Sigmoid colon (tissue), 7 donors: ENCODE measurements at places on chromosomes 4 and X. TPM values are rescaled to one million over a fixed set of nuclear protein-coding genes. Genes with fewer than 3 reads are reported as not detected.

ZNF711 gene
- polyA plus RNA-seq = 0.46 TPM

GRCh38 chrX:108298165-108298602 is 140.0 kb downstream of the COL4A6 start:
- peak overlapping the region; percentile 74 for H3K27ac ChIP-seq
- no peak overlapping the region for H3K4me3 ChIP-seq
- DNase-seq = no peak
- H3K36me3 ChIP-seq = no peaks in the 10 kb centered on the region
- no peaks in the 10 kb centered on the region for H3K27me3 ChIP-seq

- H3K27ac ChIP-seq = no peak overlapping the region
- H3K4me1 ChIP-seq = no peaks in the 10 kb centered on the region
- no peak overlapping the region for H3K4me3 ChIP-seq
- H3K36me3 ChIP-seq = no peaks in the 10 kb centered on the region
- no peak for DNase-seq
Observed at GRCh38 chrX:40908026-40908425, 172.7 kb upstream of the MED14 start.

GRCh38 chr4:139367421-139368090 is 65.3 kb upstream of the NDUFC1 start:
- H3K36me3 ChIP-seq = peaks cover 2% of the 10 kb centered on the region
- no peak overlapping the region for H3K27ac ChIP-seq
- H3K27me3 ChIP-seq = no peaks in the 10 kb centered on the region
- peaks cover 15% of the 10 kb centered on the region for H3K4me1 ChIP-seq
- H3K4me3 ChIP-seq = no peak overlapping the region

DNA sequence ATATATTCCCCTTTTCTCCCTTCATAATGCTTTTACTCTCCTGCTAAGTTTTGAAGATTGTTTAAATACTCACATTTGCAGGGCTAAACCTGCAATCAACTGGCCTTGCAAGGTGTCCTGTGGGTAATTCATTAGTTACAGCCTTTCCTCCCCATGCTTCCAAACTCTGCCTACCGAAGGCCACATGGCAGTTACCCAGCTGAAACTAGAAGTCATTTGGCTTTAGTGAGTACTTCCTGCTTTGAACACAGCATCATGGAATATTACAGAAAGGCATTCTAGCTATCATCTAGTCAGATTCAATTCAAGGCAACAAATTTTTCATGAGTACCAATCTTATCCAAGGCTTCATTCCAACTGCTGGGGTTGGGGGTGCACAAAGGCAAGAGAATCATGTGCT is 55.6 kb downstream of the SRPX start:
- DNase-seq = no peak
- no peak overlapping the region for H3K4me3 ChIP-seq
- H3K27me3 ChIP-seq = no peaks in the 10 kb centered on the region

- DNase-seq = no peak
- no peaks in the 10 kb centered on the region for H3K36me3 ChIP-seq
- H3K4me3 ChIP-seq = no peak overlapping the region
- H3K27ac ChIP-seq = no peak overlapping the region
Observed at GRCh38 chr4:100168521-100168920, 21.7 kb downstream of the DDIT4L start.
